ENCODE measurements at places on chromosomes 2 and 18.

DNA sequence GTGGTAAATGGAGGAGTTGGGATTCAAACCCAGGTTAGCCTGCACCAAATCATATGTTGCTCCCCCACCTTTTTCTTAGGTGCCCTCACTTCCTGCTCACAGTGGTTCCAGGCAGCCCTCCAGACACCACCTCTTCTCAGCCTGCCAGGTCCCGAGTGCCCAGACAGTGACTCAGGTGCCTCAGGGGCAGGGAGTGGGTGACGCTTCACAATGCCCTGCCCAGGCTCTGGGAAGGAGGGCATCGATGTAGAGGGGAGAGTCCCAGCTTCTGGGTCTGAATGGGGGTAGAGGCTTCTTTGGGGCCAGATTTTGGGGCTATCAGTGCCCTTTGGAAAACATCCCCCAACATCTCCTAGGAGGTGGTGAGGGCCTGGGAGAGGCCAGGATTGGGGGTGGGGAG, 5.2 kb upstream of the DNAJB2 start:
- DNase-seq, result no peak

DNA sequence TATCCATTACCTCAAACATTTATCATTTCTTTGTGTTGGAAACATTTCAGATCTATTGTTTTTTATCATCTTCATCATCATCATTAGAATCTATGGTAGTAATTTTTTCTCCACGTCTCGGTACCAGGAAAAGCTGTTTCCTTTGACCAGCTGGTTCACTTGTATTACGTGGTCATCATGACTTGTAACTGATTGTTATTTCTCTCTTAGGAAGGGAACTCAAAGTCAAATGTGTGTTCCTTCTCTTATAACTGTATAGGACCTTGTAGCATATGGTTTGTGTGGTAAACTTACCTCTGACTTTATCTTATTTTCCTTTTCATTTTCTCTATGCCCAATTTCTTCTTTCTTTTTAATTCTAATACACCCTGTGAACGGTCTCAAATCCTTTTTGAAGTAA, 16.5 kb downstream of the NCOA1 start:
- no peak for DNase-seq

- peak; percentile 70 for DNase-seq
Measured at GRCh38 chr2:54871457-54872107, 148.1 kb downstream of the EML6 start.

GRCh38 chr2:100877555-100877954, 57.6 kb downstream of the NPAS2 start:
- DNase-seq, result no peak

- DNase-seq, result peak; percentile 35
Measured at GRCh38 chr2:127097841-127098651, 8.9 kb downstream of the BIN1 start.

Data from NCI-H82 (cell line).